ENCODE measurements at places on chromosomes 5 and 9.

- DNase-seq: no peak
Observed at GRCh38 chr5:127766676-127767335, 63.6 kb downstream of the CCDC192 start.

DNA sequence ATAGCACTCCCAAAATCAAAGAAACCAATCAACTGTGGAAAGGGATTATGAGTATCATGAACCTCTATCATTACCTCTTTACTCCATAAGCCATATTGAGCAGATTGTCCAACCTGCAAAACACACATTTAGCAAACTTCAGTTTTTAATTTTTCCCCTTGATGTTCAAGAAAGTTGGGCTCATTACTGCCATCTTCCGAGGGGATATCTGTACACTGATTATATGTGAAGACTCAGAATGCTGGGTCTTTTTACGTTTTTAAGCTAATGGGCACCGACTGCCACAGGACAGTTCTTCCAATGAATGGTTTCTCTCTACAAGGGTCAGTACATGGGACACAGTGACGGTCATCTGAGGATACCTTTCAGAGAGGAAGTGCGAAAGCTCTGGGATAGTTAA lies 132.7 kb downstream of the ELAVL2 start:
- DNase-seq: no peak

DNA sequence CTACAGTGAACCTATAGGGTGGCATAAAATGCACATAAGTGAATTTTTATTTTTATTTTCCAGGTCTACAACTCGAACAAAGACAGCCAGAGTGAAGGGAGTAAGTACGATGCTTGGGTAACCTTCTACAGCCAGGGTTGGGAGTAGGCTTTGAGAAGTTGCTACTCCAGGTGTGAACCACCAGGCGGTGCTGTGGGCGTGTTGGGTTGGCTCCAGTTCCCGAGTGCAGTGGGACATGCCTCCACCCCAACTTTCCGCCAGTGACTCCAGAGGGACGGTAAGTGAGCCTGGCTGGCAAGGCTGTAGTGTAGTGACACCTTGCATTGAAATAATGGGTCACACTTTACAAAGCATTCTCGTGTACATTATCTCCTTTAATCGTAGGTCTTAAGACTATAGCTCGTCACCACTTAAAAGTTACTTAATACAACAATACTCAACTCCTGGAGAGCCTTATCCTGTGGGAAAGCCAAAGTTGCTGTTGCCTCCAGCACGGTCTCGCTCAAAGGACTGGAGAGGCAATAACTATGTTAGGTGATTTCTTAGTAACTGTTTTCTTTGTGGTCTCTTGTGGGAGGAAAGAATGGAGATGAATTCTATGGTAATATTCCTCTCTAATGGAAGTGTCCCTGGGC lies 244.0 kb downstream of the ARHGAP26 start:
- no peak for DNase-seq

GRCh38 chr5:58015175-58015574 lies 444.7 kb downstream of the PLK2 start:
- no peak for DNase-seq

DNA sequence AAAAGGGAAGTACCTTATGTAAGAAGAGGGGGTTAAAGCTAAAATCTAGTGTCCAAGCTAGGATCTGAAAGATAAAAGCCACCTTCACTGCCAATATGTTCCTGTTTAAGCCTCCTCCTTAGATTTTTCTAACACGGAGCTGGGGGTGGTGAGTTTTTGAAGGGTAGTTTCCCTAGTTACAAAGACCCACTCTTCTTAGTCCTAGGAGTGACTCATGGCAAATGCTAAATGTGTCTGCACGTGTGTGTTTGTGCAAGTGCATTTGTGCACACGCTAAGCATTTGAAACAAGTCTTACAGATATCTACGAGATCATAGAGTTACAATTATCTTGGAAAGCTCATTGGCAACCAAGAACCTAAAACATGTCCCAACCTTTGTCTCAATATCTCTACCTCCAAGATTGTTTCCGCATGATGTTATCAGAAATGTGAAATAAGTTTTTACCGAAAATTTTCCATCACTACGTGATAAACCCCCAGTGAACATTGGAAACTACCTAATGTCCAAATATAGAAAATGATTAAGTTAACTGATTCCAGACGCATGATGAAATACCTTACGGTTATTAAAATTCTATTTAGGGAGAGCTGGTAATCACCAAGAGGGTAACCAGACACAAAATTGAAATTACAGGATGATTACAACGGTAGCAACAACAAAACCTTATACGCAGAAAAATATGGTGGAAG lies 78.0 kb upstream of the HRH2 start:
- DNase-seq: peak; percentile 46

DNA sequence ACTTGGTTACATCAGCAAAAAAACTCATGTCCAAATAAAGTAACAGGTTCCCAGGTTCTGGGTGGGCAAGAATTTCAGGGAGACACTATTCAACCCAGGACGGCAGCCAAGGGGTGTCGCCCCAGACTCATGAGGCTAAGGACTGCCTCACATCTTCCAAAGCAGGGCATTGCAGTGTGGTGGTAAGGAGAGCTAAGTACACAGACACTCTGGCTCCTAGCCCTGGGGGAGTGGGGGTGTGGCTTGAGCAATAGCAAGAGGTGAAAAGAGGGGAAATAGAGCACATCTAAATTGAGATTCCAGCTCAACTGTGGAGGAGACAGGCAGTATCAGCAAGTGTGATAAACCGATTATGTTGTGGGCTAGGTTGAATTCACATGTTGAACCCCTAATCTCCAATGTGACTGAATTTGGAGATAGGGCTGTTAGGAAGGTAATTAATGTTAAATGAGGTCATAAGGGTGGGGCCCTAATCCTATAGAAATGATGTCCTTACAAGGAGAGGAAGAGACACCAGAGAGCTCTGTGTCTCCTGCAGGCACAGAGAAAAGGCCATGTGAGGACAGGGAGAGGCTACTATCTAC lies 49.9 kb upstream of the MARCHF11 start:
- no peak for DNase-seq

- no peak for DNase-seq
Observed at GRCh38 chr5:31664566-31664965, 25.6 kb downstream of the PDZD2 start.

DNA sequence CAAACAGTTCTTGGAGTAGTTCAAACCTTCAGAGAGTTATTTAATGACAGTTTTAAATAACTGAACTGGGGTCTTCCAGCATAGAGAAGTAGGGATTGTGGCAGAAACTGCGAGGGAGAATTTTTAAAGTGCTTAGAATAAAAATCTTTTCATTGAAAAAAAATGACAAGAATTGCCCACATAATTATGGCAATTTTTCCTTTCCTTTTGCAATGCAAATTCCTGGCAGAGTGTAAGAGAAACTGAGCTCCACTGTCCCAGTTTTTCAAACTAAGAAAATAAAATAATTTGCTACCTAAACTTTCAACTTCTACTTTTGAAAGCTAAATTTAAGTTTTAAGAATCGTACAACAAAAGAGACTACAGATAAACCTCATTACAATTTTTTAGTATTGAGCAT lies 2.3 kb upstream of the PTGER4 start:
- DNase-seq: no peak

DNA sequence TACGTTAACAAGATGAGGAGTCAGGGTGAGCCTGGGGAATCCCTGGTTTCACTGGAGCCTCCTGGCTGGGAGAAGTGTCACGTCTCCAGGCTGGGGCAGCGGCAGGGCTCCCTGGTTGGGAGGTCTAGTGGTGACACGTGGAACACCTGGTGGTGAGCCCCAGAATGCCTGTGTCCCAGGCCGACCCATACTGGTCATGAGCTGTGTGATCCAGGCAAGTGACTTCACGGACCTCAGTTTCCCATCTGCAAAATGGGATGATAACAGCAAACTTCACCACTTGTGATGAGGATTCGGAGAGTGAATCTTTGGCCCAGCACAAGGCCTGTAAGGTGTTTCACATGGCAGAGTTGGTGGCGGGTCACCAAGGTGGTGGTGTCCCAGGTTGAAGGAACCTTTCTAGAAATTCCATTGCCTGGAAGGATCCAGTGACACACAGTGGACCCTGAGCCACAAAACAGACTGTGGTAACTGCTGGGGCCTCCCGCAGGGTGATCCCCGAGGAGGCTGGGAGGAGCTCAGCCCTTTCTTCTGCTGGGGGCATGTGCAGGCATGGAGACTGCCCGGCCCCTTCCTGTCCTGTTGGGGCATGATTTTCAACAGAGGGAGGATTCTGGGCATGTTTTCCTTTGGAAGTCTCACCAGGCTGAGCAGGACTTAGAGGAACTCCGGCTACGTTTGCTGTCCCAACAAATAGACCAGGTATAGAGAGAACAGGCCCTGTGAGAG lies 153.9 kb upstream of the IER5L start:
- DNase-seq: no peak

GRCh38 chr9:94901019-94901363 lies 174.5 kb downstream of the AOPEP start:
- DNase-seq: no peak

DNA sequence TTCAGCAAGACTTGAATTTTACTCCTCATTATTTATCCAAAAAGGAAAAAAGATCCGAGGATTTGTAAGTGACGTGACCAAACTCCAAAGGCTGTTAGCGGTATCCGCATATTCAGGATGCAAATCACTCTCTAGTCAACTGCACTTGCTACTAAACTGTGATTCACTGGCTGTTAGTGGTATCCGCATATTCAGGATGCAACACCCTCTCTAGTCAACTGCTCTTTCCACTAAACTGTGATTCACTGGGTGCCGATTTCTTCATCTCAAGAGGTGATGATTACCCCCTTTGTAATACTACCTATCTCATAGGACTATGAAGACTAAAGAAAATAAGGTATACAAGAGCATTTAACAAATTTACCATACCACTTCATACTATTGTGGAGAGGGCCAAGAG lies 5.7 kb downstream of the MAPKAP1 start:
- DNase-seq: no peak

- DNase-seq: no peak
Observed at GRCh38 chr5:80763873-80764647, 109.3 kb upstream of the DHFR start.

DNA sequence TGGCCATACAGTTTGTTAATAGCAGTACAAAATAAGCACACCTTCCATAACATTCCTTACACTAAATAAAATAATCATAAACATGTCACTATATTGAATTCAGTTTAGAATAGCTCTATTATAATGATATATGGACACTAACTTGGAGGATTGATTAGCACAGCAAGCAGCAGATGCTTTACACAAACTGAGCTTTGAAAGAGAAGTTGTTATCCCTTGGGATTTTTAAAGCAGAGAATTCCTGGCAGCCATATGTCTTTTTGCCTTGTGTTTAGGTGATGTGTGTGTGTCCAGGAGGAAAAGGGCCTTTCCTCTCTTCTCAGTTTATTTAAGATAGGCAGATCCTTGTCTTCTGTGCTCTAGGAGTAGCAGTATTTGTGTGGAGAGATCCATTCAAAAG lies 232.2 kb upstream of the GRIN3A start:
- DNase-seq: no peak

DNA sequence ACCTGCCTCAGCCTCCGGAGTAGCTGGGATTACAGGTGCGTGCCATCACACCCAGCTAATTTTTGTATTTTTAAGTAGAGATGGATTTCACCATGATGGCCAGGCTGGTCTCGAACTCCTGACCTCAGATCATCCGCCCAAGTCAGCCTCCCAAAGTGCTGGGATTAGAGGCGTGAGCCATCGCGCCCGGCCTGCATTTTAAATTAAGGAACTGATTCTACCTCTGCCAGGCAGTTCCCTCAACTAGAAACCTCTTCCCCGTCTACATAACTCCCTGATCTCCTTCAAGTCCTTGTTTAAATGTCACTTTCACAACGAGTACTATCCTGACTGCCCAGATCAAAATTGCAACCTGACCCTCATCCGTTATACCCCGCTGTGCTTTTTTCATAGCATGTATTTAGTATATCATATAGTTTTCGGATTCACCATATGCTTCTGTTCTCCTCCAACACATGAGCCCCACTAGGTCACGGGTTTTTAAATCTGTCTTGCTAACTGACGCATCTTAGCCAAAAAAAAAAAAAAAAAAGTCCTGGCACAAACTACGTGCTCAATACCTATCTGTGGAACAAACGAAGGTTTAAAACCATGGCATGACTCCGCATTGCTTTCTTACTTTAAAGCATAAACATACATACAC lies 858 bp upstream of the SOWAHA start:
- DNase-seq: no peak

- no peak for DNase-seq
Observed at GRCh38 chr5:158154226-158155005, 295.5 kb upstream of the CLINT1 start.

DNA sequence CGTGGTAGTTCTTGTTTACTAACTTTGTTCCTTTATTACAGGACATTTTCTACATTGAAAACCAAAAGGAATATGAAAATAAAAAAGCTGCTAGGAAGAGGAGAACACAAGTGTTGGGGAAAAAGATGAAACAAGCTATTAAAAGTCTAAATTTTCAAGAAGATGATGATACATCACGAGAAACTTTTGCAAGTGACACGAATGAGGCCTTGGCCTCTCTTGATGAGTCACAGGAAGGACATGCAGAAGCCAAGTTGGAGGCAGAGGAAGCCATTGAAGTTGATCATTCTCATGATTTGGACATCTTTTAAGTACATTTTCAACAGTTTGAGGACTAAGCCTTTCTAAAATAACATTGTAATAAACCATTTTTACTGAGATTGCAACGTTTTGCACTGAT lies 23.8 kb downstream of the PHAX start:
- no peak for DNase-seq

- DNase-seq: no peak
Observed at GRCh38 chr9:27471789-27472188, 52.3 kb upstream of the IFNK start.

DNA sequence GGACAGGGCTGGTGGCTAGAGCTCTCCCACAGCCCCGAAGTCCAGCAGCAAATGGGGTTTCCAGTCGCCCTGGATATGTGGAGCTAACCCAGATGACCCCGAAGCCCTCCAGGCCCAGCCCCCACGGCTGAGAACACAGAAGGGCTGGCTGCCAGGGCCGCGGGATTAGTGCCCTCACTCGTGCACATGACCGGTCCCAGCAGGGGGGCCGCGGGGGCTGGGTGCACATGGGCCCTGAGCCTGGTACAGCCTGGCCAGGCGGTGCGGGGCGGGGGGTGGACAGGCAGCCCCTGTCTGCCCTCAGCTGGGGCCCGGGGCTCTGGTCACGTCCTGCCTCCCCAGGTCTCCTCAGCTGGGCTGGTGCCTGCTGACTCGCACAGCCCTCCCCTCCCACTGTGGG lies 5.9 kb downstream of the SSNA1 start:
- DNase-seq: peak; percentile 93

DNA sequence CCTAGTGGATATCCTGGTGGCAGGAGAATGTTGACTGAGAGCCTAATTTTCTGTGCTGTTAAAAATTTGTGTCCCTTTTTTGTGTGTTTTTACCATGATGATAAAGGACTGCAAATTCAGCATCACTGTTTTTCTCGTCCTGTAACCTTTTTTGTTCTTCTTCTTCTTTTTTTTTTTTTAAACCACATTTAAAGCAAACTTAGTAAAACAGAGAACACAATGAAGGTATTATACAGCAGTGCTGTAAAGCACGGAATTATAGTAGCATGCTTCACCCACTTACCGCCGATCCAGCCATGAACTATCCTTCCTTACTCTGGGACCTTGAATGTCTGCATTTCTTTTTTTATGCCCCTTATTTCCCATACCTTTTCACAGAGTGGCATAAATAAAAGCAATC lies 280.0 kb downstream of the ARHGAP26 start:
- no peak for DNase-seq
